Activated CD4-positive, alpha-beta memory T cell treated with anti-CD3 and anti-CD28 coated beads, Interleukin-2, amount 10 ng/mL, durations not matched to agents 7 days and 5 days (primary cell): ENCODE measurements at places on chromosomes 3 and 15. TPM values are rescaled to one million over a fixed set of nuclear protein-coding genes. Genes with fewer than 3 reads are reported as not detected.

DNA sequence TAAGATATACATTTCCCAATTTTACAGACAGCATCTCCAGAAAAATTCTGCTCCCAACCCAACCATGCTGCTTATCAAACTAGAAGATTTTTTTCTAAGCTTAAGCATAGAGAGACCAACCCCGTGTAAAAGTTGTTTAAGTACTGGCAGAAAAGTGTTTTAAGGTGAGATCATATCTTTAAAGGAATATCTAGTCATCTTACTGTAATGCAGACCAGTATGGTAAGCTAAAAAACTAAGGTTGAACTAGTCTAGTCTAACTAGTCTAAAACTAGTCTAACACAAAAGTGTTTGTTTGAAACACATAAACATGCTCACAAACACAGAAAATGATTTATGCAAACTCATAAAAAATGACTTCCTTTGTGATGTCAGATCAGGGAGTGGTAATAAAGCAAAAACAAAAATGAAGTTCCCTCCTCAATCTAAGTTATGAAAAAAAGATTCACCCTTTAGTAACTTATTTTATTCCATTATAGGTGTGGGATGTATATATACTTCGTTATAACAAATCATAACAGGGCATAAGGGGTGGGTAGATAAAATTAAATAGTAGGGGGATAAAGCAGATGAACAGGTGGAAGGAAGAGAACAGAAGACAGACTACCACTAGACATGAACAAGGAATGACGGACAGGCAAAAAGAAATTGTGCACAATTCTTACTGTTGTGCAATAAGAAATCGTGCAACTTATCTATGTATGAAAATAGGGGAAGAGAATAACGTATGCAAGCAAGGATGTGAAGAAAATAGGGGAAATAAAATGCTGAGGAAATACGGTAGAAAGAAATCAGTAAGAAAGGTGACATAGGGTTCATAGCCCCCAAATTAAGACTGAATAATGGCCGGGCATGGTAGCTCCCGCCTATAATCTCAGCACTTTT, 10.0 kb downstream of the MYO5A start:
- DNase-seq = no peak

RPP25 gene
- 5.0 TPM for total RNA-seq

HIGD2B gene
- total RNA-seq = not detected

DNA sequence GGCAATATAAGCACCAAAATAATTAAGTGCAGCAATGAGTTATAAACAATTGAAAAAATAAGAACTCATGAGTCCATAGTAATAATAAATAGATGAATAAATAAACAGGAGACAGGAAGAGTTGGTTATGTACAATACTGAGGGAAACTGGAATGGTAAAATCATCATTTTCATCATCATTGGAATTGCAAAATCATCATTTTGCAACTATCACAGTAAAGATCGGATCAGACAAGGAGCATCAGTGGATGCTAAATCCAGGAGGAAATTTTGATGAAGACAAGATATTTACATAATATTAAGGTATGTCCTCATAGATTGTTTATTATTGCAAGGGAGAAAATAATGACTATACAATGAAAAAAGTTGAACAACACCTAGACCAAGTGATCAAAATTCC, 38.8 kb upstream of the ACAN start:
- DNase-seq = no peak

OXTR gene
- total RNA-seq = 0.73 TPM

- DNase-seq = no peak
Measured at GRCh38 chr15:90161950-90162361, 39.2 kb upstream of the SEMA4B start.

DNA sequence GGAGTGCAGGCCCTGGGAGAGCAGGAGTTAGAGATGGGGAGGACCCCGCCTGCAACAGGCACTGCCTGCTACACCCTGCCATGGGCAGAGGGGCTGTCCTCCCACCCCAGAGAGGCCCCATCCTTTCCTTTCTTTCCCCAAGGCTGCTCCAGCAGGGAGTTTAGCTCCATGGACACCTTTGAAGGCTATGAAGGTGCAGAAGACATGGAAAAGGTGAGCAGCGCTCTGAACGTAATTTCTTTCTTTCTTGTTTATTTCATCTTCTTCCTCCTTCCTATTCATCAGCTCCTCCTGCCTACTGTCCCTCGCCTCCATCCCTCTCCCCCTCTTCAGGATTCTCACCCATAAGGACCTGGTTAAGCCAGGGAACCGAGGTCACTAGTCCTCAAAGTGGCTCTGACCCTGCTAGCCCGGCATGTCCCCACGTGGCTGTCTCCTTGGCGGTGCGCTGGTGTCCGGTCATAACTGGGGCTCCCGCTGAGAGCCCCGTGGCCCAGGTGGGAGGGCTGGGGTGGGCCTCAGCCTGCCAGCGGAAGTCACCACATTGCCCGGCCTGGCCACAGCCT, 16.0 kb upstream of the ADIPOQ start:
- DNase-seq = peak; percentile 36

- no peak for DNase-seq
Measured at GRCh38 chr3:113214917-113215595, 3.7 kb downstream of the BOC start.

DNA sequence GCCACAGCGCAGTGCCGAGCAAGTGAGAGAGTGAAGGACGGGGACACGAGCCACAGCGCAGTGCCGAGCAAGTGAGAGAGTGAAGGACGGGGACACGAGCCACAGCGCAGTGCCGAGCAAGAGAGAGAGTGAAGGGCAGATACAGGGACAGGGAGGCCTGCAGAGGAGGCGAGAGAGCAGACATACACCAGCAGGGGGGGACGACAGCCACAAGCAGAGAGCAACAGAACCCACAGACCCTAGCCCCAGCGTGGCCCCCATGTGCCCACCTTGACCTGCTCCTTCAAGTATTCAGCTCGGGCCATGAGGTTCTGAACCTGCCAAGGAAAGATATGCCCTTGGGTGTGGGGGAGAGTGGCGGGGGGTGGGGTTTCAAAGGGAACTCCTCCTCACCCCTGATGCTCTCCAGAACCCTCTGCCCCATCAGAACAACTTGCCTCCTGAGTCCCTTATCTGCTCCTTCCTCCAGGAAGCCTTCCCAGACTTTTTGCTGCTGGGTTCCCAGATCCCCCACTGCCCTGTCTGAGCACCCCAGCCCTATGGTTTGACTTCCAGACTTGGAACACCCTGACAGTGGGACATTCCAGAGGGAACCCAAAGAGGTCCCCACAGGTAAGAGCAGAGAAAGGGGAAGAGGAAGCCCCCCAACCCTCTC, 5.3 kb downstream of the ULK3 start:
- no peak for DNase-seq

- no peak for DNase-seq
Measured at GRCh38 chr3:142638291-142638690, 42.1 kb downstream of the PLS1 start.

GHRL gene
- 0.95 TPM for total RNA-seq

DNA sequence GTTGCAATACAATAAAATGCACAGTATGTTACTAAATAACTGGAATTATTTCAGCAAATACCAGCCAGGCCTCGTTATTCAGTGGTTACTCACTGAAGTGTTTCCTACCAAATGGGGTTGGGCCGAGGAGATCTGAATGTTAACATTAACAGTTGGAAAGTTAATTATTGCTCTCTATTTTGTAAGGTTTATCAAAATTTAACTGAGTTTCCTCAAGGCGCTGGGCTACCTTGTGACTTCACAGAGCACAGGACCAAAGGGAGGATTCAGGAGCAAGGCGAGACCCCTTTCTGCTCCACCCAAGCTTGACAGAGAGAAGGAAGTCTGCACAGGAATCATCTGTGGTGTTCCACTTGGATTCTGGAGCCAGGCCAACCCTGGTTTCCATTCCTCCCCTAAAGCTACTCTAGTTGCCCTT, 21.6 kb downstream of the ADAMTS9 start:
- no peak for DNase-seq

TTC23 gene
- total RNA-seq = 1.6 TPM

DNA sequence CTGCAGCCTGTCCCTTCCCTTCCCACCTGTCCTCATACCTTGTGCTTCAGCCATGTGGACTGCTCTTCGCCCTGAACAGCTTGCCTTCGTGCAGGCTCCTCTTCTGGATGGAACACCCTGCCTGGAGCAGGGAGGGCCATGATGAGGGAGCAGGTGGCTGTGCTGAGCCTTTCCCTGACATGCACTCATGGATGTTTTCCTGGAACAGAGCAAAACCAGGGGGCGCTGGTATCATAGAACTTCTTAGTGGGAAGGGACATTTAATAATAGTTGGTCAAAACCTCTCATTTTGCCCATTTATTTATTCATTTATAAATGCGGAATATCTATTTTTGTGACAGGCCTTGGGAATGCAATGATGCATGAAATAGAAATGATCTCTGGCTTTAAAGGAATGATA, 149.3 kb downstream of the CACNA1D start:
- no peak for DNase-seq

GRCh38 chr3:4069796-4070195, 233.4 kb upstream of the SETMAR start:
- no peak for DNase-seq

BTBD1 gene
- 58.6 TPM for total RNA-seq

GRCh38 chr3:15861163-15861562, 63.4 kb upstream of the ANKRD28 start:
- no peak for DNase-seq

DNA sequence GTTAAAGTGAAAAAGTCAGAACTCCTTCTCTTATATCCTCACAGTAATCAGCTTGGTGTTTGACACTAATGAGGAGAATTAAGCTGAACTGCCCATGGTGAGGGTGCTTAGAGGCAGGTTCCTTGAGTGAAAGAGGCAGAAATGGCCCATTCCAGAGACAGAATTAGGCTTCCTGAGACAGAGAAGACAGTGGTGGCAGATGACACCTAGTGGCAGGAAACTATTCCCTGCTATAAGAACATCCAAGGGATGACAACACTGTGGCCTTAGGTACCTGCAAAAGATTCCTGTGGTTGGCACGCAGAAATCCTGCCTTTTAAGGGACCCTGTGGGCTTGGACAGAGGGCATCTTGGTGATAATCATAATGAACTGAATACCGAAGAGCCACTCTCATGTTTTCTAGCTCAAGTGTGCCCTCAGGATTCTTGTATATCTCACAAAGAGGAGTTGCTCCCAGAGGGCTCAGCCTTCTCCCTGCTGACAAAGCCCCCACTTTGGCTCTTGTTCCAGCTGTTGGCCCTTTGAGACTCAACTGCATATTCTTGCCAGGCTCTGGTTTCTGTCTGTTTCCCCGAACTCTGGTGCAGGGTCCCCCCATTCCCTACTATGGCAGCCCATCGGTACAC, 56.0 kb downstream of the KBTBD12 start:
- DNase-seq = peak; percentile 19

- DNase-seq = no peak
Measured at GRCh38 chr15:40925863-40926658, 3.1 kb upstream of the DLL4 start.

RETNLB gene
- total RNA-seq = not detected

- peak; percentile 67 for DNase-seq
Measured at GRCh38 chr15:44719293-44719999, 8.1 kb downstream of the B2M start.

PCSK6 gene
- 0.53 TPM for total RNA-seq

GRCh38 chr3:190537146-190537545, 23.3 kb downstream of the IL1RAP start:
- DNase-seq = no peak

PRSS50 gene
- total RNA-seq = not detected

GRCh38 chr3:59027607-59028006, 22.2 kb downstream of the CFAP20DC start:
- no peak for DNase-seq

CCR3 gene
- total RNA-seq = 1.2 TPM

DNA sequence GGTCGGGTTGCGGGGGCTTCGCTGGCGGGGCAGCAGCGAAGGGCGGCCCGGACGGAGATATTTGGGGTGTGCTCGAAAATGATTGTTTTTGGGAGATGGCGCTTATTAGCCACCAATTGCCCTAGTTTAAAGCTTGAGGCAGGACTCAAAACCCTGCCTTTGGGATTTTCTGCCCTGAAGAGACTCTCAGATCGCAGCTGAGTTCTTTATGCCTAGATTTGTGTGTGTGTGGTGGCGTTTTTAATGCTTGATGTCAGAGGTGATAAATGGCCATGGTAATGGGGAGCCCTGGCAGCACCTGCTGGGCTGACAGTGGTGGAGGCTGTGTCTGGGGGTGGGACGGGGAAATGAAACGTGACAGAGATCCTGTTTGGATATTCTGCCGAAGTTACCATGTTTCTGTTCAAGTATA, 604 bp downstream of the KCTD6 start:
- peak; percentile 44 for DNase-seq

- DNase-seq = no peak
Measured at GRCh38 chr3:188842639-188843038, 329.1 kb upstream of the TPRG1 start.

GRCh38 chr3:140791368-140791767, 113.5 kb downstream of the TRIM42 start:
- no peak for DNase-seq

DNA sequence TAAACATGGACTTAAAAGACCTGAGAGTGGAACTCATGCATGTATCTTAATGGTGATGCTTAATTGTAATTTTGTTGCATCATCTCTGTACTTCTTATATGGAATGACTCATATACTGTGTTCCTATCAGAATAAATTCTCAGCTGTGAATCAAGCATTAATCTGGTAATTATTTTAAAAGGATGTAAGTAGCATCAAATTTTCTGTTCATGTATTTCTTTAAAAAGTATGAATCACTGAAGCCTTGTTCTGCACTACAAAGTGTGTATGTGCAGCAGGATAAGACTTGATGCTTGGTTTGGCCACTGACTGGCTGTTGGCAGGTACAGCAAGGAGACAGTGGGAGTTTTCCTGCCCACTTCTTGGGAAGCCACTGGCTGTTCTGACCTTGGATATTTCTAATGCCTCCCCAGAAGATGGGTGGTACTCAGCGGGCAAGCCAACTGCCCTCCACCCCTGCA, 123.9 kb downstream of the ANO10 start:
- DNase-seq = no peak

DNA sequence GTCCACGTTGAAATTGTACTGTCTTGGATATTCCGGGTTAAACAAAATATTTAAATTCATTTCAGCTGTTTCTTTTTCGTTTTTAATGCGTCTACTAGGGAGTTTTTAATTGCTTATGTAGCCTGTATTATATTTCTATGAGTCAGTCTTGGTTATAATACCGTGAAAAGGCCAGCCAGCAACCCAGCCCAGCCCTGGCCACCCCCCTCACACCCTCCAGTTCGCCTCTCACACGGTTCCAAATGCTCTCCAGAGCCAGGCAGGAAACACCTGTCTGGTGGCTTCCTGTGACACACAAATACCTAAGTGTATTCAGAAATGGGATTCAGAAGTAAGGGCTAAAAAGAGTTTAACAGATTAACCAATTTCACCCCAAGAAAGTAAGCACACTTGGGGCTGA, 4.4 kb downstream of the SH3BP5 start:
- peak; percentile 40 for DNase-seq

DNA sequence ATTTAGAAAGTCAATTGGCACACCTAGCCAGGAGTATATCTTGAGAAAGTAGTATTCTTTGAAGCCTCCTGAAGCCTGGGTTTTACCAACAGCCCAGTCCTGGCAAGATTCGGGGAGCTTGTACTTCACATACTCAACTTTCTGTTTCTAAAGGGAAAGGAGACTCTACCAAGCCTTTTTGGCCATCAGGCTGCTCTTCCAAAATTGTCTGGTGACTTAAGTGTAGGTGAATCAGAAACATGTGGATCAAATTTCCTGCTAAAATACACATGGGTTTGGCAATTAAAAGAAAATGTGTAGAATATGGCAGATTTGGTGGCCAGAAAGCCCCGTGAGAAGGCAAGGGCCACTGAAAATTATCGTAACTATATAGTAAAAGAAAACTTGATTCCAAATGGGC, 15.9 kb upstream of the GREM1 start:
- DNase-seq = no peak
